ENCODE measurements at places on chromosomes 2 and 18.
A peak's percentile ranks its signal among the peaks of the same experiment; 100 is the strongest.

GRCh38 chr2:60567919-60568768 is 14.7 kb upstream of the BCL11A start:
- no peak overlapping the region for H3K4me3 ChIP-seq
- peaks cover 13% of the 10 kb centered on the region for H3K27me3 ChIP-seq
- H3K4me1 ChIP-seq = peaks cover 9% of the 10 kb centered on the region
- DNase-seq = no peak
- H3K27ac ChIP-seq = no peak overlapping the region
- H3K36me3 ChIP-seq = no peaks in the 10 kb centered on the region

- H3K27ac ChIP-seq = no peak overlapping the region
- peaks cover 7% of the 10 kb centered on the region for H3K27me3 ChIP-seq
- H3K36me3 ChIP-seq = no peaks in the 10 kb centered on the region
- no peak for DNase-seq
- no peak overlapping the region for H3K4me3 ChIP-seq
These were observed 23.8 kb downstream of the FHL2 start for GRCh38 chr2:105375001-105375561.

DNA sequence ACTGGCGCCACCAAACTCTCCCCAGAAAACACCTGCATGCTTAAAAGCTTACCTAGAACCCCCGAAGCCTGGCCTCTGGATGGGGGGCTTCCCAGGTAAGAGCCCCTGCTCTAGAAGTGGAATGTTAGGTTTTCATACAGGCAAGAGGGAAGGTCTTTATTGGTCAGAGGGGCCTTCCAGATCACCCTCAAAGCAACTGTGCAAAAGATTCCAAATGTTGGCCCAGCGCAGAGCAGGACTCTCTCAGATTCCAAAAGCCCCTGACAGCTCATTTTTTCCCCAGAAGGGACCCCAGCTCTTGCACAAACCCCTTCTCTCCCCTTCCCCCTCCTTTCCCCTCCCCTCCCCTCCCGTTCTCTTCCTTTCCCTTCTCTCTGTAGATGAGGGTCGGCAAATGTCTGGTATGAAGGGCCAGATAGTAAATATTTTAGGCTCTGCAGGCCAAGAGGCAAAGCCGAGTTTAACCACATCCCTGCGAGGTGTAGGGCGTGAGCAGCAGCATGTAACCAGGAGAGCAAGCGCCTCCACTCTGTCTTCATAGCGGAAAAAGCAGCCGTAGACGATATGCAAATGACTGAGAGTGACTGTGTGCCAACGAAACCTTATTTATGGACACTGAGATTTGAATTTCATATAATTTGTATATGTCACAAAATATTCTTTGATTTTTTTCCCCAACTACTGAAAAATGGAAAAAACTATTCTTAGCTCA is 116.9 kb downstream of the SMAD7 start:
- H3K27me3 ChIP-seq = no peaks in the 10 kb centered on the region
- H3K36me3 ChIP-seq = peaks cover 3% of the 10 kb centered on the region
- H3K4me1 ChIP-seq = peaks cover 52% of the 10 kb centered on the region
- H3K4me3 ChIP-seq = peak overlapping the region; percentile 82
- peak; percentile 49 for DNase-seq

DNA sequence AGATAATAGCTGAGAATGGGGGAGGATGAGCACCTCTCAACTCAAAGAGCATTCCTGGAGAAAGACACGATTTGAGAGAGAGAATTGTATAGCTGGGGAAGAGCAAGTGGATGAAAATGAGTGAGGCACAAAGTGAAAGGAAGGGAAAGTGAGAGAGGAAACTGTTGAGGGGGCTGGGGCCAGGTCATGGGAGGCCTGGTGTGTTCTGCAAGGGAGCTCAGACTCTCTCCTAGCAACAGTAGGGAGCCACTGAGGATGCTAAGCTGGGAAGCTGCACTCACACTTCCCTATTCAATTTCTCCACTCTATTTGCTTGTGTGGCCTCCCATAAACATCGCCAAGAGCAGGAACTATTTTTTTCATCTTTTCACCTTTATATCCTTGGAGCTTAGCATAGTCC is 14.8 kb downstream of the EVA1A start:
- peaks cover 25% of the 10 kb centered on the region for H3K27me3 ChIP-seq
- H3K4me3 ChIP-seq = no peak overlapping the region
- no peak for DNase-seq
- H3K36me3 ChIP-seq = no peaks in the 10 kb centered on the region

- DNase-seq = no peak
- no peak overlapping the region for H3K4me3 ChIP-seq
- H3K4me1 ChIP-seq = peaks cover 51% of the 10 kb centered on the region
- no peaks in the 10 kb centered on the region for H3K27me3 ChIP-seq
- H3K27ac ChIP-seq = no peak overlapping the region
These were observed 7.7 kb downstream of the DNMT3A start for GRCh38 chr2:25333981-25334380.

- no peak for DNase-seq
- no peaks in the 10 kb centered on the region for H3K27me3 ChIP-seq
- no peak overlapping the region for H3K27ac ChIP-seq
- H3K36me3 ChIP-seq = peaks cover 20% of the 10 kb centered on the region
- peaks cover 20% of the 10 kb centered on the region for H3K4me1 ChIP-seq
These were observed 6.2 kb downstream of the STRN start for GRCh38 chr2:36960005-36960675.

DNA sequence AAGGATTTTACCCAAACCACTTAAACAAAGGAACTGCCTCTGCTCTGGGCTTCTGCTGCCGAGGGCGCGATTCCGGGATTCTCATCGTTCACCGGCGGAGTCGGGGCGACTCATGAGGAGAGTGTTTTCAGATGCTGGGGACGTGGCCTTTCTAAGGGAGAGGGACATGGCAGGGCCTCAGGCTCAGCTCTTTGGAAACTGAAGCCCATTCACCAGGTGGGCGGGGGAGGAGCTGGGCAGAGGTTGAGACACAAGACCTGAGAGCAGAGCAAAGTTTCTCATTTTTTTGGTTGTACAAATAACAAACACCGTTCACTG is 29.8 kb downstream of the NFATC1 start:
- peak overlapping the region; percentile 83 for H3K27ac ChIP-seq
- no peaks in the 10 kb centered on the region for H3K27me3 ChIP-seq
- DNase-seq = no peak
- H3K4me1 ChIP-seq = peaks cover 76% of the 10 kb centered on the region

DNA sequence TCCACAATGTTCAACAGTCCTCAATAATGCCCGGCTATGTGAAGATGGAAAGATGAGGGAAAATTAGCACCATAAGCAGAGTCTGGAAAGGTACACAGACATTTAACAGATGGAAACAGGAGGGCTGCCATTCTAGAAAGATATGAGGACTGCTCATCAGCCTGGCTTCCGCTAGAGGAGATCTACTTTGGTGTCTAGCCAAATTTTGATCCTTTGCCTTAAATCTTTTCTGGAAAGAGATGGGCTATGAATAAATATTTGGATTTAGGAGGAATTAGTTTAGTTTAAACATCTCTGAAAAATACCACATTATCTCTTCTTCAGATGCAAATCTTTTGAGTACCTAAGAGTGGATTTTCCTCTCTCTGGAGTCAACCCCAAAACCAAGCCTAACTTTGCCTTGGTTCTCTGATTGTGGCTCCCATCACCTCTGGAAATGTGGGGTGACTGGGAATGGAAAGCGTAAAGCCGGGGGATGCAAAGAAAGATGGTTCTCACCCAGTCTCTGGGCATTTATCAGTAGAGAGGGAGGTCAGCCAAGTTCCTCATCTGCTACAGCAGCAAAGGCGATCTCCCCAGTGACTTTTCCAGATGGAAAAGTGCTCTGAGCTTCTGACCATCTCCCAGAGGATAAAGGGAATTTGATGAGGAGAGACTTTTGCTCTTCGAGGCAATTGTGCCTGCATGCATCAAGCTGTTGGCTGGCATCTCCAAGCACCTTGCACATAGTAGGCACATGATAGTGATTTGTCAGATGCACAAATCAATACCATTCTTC is 410.6 kb downstream of the ZNF521 start:
- H3K36me3 ChIP-seq = no peaks in the 10 kb centered on the region
- H3K27me3 ChIP-seq = no peaks in the 10 kb centered on the region
- DNase-seq = no peak

GRCh38 chr2:134372611-134373131 is 118.8 kb downstream of the MGAT5 start:
- peaks cover 19% of the 10 kb centered on the region for H3K4me1 ChIP-seq
- H3K4me3 ChIP-seq = no peak overlapping the region
- no peak overlapping the region for H3K27ac ChIP-seq
- peaks cover 35% of the 10 kb centered on the region for H3K36me3 ChIP-seq
- no peaks in the 10 kb centered on the region for H3K27me3 ChIP-seq
- no peak for DNase-seq

DNA sequence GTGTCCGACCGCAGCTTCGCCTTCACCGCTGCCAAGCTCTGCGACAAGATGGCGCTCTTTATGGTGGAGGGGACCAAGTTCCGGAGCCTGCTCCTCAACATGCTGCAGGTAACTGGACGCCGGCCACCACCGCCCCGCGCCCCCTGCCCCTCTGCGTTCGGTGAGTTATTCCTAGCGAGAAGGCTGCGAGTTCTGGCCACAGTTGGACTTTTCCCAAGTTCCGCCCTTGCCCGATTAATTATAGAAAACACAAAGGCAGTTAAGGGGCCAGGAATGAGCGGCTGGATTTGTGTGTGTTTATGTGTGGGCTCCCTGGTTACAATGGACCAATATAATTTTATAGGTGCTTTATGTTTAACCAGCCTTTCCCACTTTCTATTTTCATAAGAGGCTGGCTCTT is 189.2 kb downstream of the SMAD7 start:
- H3K27ac ChIP-seq = no peak overlapping the region
- peaks cover 15% of the 10 kb centered on the region for H3K36me3 ChIP-seq
- H3K4me1 ChIP-seq = peaks cover 4% of the 10 kb centered on the region
- H3K4me3 ChIP-seq = no peak overlapping the region
- no peak for DNase-seq
- H3K27me3 ChIP-seq = no peaks in the 10 kb centered on the region

- H3K4me3 ChIP-seq = no peak overlapping the region
- DNase-seq = no peak
- no peaks in the 10 kb centered on the region for H3K27me3 ChIP-seq
- H3K4me1 ChIP-seq = peaks cover 34% of the 10 kb centered on the region
- peaks cover 35% of the 10 kb centered on the region for H3K36me3 ChIP-seq
These were observed 4.2 kb downstream of the STAMBP start for GRCh38 chr2:73832930-73833329.

GRCh38 chr18:55996717-55997116 is 408.7 kb upstream of the TCF4 start:
- peak overlapping the region; percentile 47 for H3K27ac ChIP-seq
- no peaks in the 10 kb centered on the region for H3K36me3 ChIP-seq
- H3K27me3 ChIP-seq = no peaks in the 10 kb centered on the region
- DNase-seq = no peak
- H3K4me3 ChIP-seq = no peak overlapping the region

- H3K27me3 ChIP-seq = no peaks in the 10 kb centered on the region
- H3K36me3 ChIP-seq = no peaks in the 10 kb centered on the region
- no peak overlapping the region for H3K4me3 ChIP-seq
- DNase-seq = no peak
- H3K27ac ChIP-seq = no peak overlapping the region
These were observed 84.5 kb upstream of the LCLAT1 start for GRCh38 chr2:30362468-30363081.

GRCh38 chr2:126986631-126987187 is 88.0 kb downstream of the TEX51 start:
- H3K27ac ChIP-seq = no peak overlapping the region
- H3K4me3 ChIP-seq = no peak overlapping the region
- no peaks in the 10 kb centered on the region for H3K36me3 ChIP-seq

GRCh38 chr2:8543060-8543382 is 138.8 kb upstream of the ID2 start:
- peak overlapping the region; percentile 100 for H3K27ac ChIP-seq
- H3K36me3 ChIP-seq = peaks cover 9% of the 10 kb centered on the region
- H3K27me3 ChIP-seq = peaks cover 26% of the 10 kb centered on the region
- peaks cover 74% of the 10 kb centered on the region for H3K4me1 ChIP-seq

DNA sequence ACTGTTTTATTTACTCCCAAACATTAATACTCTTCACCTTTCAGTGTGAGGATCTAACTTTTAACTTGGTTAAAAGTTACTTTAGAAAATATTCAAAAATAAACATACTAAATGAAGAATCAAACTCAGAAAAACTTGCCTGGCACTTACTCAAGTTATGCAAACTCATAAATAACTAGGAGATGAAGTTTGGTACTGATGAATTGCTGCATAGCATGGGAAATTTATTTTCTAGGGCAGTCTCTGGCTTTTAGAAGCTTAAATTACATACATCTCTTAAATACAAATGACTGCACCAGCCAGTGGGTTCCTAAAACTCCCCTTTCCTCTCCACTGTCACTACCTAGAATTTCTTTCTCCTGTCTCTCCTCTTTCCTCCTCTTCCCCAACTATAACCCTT is 46.7 kb upstream of the CREB1 start:
- no peaks in the 10 kb centered on the region for H3K27me3 ChIP-seq
- no peak overlapping the region for H3K27ac ChIP-seq
- no peak for DNase-seq
- H3K4me1 ChIP-seq = peaks cover 14% of the 10 kb centered on the region

GRCh38 chr2:133247631-133248030 is 320.6 kb downstream of the NCKAP5 start:
- DNase-seq = peak; percentile 13
- H3K4me3 ChIP-seq = no peak overlapping the region
- peaks cover 8% of the 10 kb centered on the region for H3K4me1 ChIP-seq
- no peak overlapping the region for H3K27ac ChIP-seq

GRCh38 chr2:232245111-232245510 is 133.4 kb upstream of the ALPP start:
- no peak for DNase-seq
- H3K4me1 ChIP-seq = peaks cover 2% of the 10 kb centered on the region
- no peak overlapping the region for H3K27ac ChIP-seq
- H3K4me3 ChIP-seq = no peak overlapping the region

GRCh38 chr2:3944071-3944470 is 240.7 kb downstream of the DCDC2C start:
- H3K27ac ChIP-seq = no peak overlapping the region
- no peaks in the 10 kb centered on the region for H3K4me1 ChIP-seq
- no peaks in the 10 kb centered on the region for H3K27me3 ChIP-seq
- DNase-seq = no peak
- H3K36me3 ChIP-seq = no peaks in the 10 kb centered on the region
